ENCODE measurements at places on chromosomes 5 and 9.

- no peak for DNase-seq
Measured at GRCh38 chr5:80119372-80119771, 84.2 kb downstream of the THBS4 start.

DNA sequence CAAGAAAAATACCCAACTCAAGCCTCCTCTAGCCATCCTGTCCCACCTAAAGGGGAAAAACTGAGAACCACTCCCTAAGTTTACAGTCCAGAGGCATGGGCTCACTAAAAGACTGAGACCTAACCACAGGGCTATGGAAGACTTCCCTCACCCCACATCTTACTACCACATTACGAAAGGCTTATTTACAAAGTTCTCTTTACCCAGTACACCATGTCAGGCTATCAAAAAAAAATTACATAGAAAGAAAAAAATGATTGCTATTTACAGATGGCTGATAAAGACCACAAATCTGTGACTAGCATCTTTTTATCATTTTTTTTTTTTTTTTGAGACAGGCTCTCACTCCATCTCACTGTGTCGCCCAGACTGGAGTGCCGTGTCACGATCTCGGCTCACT lies 69.7 kb upstream of the TNPO1 start:
- DNase-seq: no peak

DNA sequence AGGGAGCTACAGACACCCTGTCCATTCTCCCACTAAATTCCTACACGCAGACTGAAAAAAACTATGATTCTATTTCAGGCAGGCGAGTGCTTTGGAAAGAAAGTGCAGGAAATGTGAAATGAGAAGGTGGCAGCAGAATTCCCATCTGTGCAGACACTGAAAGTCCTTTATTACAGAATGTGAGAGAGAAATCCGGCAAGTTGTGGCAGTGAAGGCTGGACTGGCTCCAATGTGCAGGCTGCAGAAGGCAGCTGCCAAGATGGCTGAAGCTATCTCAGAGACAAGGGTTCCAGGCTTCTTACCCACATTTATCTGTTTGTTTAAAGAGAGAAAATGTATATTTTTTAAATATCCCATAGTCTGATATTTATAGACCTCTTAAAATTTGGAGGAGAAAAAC lies 161.8 kb upstream of the VLDLR start:
- DNase-seq: no peak

DNA sequence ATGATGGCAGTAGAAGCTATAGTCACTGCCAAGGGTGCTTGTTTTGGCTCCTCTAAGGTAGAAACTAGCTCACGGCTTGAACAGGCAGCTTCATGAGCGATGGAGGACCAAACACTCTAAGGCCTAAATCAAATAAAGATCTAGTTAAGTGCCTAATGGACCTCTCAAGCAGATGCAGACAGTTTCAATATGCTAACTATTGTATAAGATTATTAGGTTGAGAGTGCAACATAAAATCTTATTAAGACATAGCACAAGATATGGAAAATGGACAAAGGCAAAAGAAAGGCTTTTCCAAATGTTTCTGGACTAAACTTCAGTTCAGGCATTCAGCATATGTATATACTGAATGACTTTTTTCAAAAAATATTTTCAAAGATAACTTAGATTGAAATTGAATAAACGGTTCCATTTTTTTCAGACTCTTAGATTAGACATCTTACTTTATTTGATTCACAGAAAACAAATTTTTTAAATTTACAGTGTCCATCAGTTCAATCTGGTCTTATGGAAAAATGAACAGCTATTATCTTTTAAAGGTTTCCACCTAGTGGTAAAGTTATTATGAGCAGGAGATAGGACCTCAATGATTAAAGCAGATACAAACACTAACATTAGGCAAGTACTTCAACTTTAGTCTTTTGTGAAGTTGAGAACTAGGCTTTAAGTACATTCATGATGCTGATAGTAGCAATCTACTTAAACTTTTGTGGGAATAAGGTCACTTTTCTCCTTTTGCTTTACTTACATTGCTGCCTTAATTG lies 1167.7 kb downstream of the MAT2B start:
- no peak for DNase-seq

DNA sequence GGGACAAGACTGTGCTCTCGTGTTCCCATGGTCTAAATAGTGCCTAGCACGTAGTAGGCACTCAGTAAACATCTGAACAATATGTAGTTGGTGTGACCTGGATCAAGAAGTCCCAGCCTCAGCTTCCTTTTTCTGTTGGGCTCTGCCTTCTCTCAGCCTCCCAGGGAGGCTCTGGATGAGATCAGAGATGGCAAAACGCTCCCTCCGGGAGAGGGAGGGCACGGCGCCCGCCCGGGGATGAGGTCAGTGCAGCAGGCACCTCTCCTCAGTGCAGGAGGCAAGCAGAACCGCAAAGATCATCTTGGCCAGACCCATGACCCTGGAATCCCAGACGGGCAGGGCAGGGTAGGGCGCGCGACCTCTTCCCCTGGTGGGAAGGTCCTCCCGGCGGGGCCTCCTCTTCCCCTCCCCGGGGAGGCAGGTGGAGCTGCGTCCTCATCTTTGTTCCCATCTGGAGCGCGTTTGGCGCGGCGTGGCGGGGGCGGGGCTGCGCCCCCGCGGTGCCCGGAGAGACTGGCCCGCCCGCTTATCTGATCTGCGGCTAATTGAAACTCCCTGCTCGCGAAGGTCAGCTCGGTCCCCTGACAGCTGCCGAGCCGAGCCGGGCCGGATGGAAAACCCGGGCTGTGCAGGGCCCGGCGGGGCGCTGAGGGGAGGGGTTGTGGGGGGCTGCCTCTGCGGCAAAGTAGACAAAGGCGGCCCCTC lies 60.9 kb downstream of the CXXC5 start:
- no peak for DNase-seq

- no peak for DNase-seq
Measured at GRCh38 chr5:10451137-10451824, 9.6 kb downstream of the ROPN1L start.

- no peak for DNase-seq
Measured at GRCh38 chr9:36867241-36867640, 166.8 kb downstream of the PAX5 start.

- no peak for DNase-seq
Measured at GRCh38 chr9:117494401-117495090, 79.7 kb upstream of the ASTN2 start.

- no peak for DNase-seq
Measured at GRCh38 chr9:92562461-92562967, 26.7 kb upstream of the ECM2 start.

DNA sequence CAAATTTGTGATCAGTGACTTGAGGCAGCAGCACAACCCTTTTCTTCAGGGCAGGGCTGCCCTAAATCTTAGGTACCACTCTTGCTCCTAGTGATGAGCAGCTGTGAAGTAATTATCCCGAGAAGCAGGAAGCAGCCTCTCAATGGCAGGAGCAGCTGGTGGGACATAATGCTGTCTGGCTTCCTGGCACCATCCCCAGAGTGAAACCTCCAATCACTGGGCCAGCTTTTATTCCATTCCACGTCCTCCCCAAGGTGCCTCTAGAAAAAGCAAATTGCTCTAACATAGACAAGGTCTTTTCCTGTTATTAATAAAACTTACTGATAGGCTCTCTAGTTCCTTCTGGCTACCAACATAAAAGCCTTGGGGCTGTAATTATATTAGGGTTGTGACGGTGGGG lies 154.0 kb downstream of the FRMD3 start:
- no peak for DNase-seq

GRCh38 chr5:138192826-138193225 lies 13.9 kb downstream of the KIF20A start:
- DNase-seq: no peak

All from stimulated activated CD4-positive, alpha-beta T cell treated with anti-CD3 and anti-CD28 coated beads, Interleukin-2, amount 100 ng/mL, for 4 hours (primary cell).